ENCODE measurements at places on chromosomes 11 and 22.

GRCh38 chr11:76799066-76799804 is 16.1 kb downstream of the TSKU start:
- peak; percentile 95 for DNase-seq

- DNase-seq = no peak
These were observed 57.6 kb downstream of the KCNJ4 start for GRCh38 chr22:38397189-38398085.

- DNase-seq = no peak
These were observed 382.6 kb downstream of the DYNC2H1 start for GRCh38 chr11:103491777-103492176.

DNA sequence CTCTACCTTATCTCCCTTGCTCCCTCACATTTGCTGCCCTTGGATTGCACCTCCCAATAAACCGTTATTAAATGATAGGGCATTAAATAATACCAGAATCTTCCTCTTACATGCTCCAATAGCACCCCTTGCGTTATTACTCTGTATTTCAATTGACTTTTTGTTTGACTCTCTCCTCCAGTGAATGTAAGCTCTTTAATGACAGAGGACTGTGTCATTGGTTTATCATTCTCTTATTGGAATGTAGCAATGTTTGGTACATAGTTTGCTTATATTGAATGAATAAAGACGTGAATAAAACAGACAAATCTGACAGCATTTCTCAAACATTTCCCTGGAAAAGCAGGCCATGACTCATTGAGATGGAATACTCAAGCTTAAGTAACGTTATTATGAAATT is 8.7 kb upstream of the MPEG1 start:
- no peak for DNase-seq

DNA sequence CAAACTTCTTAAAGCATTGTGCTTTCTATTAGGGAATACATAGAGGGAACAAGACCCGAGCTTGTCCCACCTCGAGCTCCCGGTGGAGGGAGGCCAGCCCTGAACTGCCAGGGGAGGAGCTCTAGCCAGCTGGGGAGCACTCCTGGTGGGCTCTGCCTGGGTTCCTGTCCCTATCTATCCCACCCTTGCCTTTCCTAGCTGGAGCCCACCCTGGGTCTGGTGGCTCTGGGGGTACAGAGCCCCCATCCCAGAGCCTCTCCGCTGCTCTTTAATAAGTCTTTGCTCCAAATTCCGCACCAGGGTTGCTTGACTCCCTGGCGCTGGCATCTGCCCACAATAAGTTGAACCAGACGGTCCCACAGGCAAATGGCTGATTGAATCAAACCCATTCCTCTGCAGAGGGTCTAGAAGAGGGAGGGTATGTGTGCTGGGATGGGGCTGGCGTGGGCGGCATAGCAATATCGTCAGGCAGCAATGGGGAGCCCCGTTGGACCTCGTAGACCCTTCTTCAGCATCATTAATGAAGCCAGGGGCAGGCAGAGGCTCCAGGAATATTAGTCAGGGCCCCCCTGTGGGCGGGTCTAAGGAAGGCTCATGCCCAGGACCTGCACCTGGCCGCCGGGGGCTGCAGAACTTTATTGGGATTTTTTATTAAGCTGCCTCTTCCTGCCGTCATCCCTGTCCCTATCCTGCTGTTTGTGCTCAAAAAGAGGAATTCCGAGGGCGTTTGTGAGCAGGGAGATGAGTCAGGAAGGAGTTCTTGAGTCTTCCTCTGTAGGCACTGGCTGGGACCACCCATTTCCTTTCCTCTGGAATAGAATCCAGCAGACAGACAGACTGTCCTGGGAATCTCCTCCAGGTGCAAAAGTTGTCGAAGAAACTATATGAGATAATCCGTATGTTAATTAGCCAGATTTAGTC is 38.5 kb upstream of the RIC3 start:
- peak; percentile 71 for DNase-seq
